Head of caudate nucleus (tissue), 42 donors: ENCODE measurements at places on chromosomes 4 and X.

DNA sequence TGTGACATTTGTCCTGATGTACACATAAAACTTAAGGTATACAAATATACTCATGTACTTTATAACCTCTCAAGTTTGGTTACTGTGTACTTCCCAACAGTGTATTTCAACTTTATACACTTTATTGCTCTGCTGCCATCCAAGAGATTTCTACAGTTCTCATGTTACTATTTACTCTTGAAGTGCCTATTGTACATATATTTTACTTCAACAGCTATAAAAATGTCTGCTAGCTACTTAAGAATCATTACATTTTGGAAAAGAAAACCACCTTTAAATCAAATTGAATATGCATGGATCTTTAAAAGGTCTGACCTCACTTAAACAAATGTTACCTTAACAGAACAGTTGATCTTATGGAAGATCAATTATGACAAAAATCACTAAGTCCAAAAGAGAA, 1056.4 kb downstream of the ADGRL3 start:
- DNase-seq: no peak

- DNase-seq: no peak
Measured at GRCh38 chrX:18203631-18204030, 17.1 kb downstream of the BEND2 start.

DNA sequence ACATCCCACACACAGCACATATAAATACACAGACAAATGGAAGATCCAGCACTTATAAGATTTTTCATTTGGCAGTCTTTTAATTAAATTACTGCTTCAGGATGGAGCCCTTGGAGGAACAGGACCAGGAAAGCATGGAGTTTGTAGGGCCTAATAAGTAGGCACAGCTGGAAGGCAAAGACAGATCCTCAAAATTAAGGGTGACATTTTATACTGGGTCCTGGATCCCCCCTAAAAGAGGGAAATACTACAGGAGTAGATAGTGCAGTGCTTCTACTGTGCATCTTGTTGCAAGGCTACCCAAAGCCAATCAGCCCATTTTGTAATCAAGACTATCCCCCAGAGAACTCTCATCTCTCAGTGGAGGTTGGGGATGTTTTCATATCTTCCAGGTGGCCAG, 1860.7 kb upstream of the PCDH10 start:
- no peak for DNase-seq

DNA sequence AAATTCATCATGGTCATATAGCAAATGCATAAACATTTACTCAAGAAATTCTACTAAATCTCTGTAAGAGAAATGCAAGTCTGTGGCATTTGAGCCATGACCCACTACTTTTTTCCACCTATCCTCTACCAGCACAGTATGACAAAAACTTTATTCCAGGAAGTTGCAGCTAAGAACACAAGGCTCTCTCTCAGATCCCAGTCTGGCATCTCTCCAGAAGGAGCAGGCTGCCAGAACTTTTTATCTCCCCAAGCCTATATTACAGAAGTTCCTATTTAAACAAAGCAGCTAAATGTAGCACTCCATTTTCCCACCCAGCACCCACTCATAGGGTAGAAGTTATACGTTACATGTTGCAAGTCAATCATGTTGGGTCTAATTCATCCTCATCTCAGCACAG, 49.3 kb upstream of the EPGN start:
- DNase-seq: no peak

- no peak for DNase-seq
Measured at GRCh38 chrX:2962381-2962780, 33.2 kb upstream of the ARSD start.

DNA sequence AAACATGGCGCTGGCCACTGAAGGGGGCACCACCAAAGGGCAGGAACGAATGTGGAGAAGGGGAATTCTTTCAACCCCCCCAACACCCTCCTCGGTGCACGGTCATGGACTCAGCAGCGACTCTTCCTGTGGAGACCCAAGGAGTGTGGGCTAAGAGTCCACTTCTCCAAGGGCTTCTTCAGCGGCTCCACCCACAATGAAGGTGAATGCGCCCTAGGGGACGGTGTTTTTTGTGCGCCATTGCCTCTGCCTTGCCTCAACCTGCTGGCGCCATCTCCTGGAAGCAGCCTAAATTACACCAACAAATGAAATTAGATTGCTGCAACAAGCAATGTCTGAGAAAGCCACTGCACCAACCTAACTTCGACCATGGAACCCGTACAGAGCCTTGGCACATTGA, 169.2 kb upstream of the MAGEB18 start:
- peak; percentile 32 for DNase-seq

GRCh38 chrX:20712811-20713210, 446.1 kb upstream of the RPS6KA3 start:
- DNase-seq: no peak

DNA sequence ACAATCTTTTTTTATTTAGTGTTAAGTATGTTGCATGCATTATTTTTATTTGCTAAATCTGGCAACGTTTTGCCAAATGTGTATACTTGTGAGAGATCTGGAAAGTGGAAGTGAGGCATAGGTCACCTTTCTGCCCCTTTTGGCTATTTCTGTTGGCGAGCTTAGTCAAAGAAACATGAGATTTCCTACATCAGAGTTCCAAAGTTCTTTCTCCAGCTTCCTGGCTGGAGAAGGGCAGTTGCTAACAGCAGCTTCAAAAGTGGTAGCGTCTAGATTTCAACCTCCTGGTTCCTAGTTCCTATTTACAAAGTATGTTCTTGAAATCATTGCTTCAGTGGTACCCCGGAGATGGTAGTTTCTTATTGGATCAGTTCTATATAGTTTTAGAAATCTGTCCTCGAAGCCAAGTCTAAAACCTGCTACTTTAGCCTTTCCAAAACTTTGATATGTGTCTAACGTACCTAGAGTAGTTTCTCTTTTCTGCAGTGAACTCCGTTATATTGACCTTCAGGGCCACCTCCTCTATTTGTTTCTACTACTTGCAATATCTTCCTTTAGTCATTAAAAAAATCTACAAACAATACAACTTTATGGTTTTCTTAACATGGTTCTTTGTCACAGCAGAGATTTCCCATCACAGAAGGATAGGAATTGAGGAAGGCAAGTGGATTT, 455.8 kb upstream of the FTHL17 start:
- no peak for DNase-seq

DNA sequence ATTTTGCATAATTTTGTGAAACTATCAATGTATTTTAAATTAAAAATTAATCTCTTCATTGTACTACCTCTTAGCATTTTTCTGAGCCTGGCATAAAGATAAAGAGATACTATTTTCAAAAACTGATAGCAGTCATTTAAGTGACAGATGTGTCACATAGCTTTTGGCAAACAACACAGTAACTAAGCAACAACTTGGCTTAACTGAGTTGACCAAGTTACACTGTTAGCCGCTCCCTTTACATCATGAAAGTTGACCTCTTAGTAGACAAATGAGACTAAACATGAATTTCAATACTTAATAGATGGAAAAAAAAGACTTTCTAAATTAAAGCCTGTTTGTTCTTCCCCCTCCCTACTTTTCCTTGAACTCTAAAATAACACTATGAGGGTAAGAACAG, 62.0 kb downstream of the ATP8A1 start:
- DNase-seq: no peak

GRCh38 chrX:125422986-125423385, 103.3 kb downstream of the TEX13C start:
- DNase-seq: no peak

- DNase-seq: no peak
Measured at GRCh38 chr4:79235095-79235494, 90.8 kb downstream of the NAA11 start.

DNA sequence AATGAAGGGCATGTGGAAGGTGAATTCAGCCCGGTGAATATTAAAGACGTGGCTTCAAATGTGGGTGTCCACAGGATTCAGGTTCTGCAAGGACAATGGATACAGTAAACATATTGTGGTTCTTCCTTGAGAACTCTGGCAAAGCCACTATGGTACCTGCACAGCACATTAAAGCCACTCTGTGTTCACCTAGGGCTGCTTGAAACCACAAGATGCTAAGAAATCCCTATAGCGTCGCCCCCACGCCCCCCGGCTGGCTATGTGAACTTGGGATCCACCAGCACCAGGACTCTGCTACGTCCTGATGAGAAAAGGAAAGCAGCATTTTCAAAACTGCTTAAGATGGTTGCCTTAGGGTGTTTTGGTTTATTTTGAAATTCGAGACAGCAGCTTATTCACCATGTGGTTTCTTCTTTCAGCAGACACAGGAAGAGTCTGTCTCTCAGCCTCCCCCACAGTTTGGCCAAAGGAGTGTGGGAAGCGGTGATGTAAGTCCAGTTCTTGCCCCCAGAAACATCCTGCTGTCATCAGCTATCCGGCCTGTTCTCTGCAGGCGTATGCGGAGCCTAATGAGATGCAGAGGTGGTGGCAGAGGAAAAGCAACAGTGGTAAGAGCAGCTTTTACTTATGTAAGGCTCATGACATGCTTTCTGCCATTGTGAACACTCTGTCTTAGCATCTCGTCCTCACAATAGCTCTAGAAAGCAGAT, 111.5 kb downstream of the AFAP1 start:
- no peak for DNase-seq

- no peak for DNase-seq
Measured at GRCh38 chrX:31232506-31232905, 160.7 kb upstream of the FTHL17 start.

GRCh38 chrX:36898301-36898700, 109.9 kb upstream of the FAM47C start:
- DNase-seq: no peak
